ENCODE measurements at places on chromosomes 2 and 18.

GRCh38 chr2:23425885-23426262 is 40.9 kb downstream of the KLHL29 start:
- no peak for DNase-seq

DNA sequence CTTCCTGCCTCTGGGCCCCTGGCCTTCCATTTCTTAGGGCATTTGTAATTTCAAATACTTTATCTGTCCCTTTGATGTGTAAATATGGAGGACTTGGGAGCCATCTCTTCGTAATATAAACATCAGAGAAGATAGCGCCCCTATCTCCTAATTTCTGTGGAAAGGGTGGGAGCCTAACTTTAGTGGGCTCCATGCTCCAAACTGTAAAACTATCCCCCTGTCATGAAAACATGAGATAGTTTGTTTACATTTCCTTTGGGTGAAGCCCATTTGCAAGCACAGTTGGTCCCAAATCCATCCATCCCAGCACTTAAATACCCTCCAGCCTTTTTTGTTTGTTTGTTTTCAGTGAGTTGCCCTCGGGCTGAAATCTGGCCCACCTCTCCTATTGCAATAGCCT is 782.6 kb upstream of the FSHR start:
- no peak for DNase-seq

DNA sequence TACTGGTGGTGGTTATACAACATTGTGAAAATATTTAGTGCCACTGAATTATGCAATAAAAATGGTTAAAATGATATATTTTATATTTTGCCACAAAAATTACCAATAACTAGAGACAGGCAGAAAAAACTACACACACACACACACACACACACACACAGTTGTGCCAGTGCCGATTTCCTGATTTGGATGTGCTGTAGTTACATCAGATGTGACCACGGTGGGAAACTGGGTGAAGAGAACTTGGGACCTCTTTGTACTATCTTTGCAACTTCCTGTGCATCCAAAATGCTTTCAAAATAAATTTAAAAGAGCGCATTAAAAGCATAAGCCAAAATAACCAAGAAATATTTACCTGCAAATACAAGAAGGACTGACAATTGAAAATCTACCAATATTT is 61.6 kb upstream of the CCBE1 start:
- DNase-seq, result no peak

DNA sequence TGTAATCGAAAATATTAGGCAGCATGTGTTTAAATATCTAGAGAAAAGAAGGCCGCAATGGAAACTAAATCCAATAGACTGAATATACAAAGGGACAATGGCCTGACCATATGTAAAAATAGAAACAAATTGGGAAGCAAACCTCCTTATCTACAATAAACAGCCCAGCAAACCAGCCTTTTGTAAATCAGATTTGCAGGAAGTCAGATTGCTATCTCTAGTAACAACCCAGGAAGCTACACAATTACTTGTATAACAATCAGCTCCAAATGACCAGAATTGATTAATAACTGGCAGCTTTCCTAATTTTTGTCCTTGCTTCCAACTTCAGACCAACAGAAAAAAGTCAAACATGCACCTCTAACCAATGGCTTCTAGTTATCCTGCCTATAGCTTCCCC is 860.0 kb downstream of the CPS1 start:
- DNase-seq, result no peak

- DNase-seq, result no peak
Observed at GRCh38 chr2:134289225-134289624, 35.4 kb downstream of the MGAT5 start.

GRCh38 chr2:20174410-20174809 is 50.5 kb downstream of the SDC1 start:
- DNase-seq, result no peak

GRCh38 chr2:29618024-29618423 is 303.4 kb downstream of the ALK start:
- no peak for DNase-seq

DNA sequence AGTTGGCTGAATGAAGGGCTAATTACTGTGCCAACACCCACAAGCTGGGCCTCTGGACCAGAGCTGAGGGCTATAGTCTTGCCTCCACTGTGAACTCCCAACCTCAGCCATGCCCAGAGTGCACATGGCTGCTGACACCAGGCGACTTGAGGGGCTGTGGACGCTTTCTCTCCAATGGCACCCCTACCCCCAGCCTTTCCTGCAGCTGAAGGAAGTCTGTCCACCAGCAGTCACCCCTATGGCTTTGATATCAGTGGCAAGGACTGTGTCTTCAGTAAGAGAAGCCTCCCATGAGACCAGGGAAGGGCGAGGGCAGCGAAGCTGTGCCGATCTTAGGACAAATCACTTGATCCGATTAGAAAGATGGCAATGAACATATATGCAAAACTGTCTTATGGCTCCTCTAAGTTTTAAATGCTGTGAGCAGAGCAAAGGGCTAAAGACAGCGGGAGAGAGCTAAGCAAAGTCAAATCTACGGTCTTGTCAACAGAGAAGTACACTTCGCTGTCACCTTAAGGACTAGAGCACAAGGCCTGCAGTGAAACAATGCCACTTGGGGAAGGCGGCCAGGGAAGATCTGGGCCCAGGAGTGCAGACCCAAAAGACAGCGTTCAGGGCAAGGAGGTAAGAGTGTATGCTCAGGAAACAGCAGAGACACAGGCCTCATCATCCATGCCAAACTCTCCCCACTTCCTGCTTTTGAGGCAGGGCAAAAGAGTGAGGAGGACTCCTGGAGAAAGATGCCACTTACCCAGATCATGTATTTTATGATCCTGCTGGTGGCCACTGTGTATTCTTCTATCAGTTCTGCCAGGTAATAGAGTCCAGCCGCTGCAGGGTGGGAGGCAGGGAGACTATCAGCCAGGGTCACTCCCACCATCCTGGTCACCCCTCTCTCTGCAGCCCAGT is 1.5 kb downstream of the TEX261 start:
- no peak for DNase-seq

GRCh38 chr2:22656426-22656825 is 728.6 kb upstream of the KLHL29 start:
- DNase-seq, result no peak

GRCh38 chr18:45291621-45292615 is 323.4 kb upstream of the SLC14A2 start:
- no peak for DNase-seq

- DNase-seq, result no peak
Observed at GRCh38 chr2:70961648-70961994, 16.8 kb upstream of the ANKRD53 start.

DNA sequence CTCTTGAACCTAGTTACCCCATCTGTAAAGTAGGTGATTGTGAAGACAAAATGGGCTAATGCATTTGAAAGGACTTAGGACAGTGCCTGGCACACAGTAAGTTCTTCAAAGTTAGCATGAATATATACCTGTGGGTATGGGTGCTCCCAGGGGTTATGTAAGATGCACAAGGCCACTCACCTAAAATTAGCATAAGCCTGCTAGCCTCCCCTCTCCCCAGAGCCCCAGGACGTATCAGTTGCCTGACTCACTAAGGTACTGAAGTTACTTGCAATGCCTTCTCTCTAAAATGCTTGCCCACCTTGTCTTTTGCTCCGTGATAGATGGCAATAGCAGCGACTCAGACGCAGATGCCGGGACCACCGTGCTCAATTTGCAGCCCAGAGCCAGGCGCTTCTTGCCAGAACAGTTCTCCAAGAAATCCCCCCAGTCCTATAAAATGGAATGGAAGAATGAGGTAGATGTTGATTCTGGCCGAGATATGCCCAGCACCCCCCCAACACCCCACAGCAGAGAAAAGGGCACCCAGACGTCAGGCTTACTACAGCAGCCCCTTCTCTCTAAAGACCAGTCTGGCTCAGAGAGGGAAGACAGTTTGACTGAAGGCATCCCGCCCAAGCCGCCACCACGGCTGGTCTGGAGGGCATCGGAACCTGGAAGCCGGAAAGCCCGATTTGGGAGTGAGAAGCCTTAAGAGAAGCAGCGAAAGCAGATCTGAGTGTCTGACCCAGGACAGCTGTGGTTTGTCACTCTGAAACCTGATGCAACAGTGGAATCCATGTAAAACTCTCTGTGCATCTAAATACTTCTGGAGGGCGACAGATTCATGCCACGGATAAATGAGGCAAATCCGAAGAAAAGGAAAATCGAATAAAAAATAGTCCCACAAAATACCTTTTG is 53.8 kb upstream of the TMEM182 start:
- DNase-seq, result no peak

GRCh38 chr2:181454686-181455450 is 2.3 kb upstream of the ITGA4 start:
- DNase-seq, result no peak

- DNase-seq, result no peak
Observed at GRCh38 chr2:125564471-125564870, 1091.5 kb upstream of the GYPC start.

DNA sequence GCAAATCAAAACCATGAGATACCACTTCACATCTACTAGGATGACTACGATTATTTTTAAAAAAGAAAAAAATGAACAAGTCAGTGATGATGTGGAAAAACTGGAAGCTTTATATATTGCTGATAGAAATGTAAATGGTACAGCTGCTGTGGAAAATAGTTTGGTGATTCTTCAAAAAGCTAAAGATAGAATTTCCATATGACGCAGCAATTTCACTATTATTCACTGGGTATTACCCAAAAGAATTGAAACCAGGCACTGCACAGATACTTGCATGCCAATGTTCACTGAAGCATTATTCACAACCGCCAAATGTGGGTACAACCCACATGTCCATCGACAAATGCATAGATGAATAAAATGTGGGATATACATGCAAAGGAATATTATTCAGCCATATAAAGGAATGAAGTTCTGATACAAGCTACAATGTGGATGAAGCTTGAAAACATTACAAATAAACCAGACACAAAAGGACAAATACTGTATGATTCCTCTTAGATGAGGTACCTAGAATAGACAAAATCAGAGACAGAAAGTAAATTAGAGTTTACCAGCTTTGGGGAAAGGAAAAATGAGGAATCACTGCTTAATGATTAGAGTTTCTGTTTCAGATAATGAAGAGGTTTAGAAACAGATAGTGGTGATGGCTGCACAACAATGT is 11.1 kb downstream of the RTTN start:
- peak; percentile 90 for DNase-seq

DNA sequence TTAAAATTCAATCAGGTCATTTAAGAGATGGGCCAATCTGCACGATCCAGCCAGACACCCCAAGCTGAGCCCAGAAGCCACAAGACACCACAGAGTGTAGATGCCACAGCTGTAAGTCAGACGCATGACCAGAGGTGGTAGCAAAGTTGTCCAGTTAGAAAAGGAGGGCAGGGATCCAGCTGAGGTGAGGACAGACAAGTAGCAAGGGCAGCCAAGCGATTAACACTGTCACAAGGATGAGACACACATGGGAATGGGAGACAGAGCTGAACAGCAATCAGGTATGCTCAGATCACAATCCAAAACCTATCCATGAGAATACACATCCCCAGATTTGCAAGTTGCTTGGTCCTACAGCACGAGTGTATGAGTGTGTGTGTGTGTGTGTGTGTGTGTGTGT is 143.4 kb upstream of the STK17B start:
- DNase-seq, result no peak

DNA sequence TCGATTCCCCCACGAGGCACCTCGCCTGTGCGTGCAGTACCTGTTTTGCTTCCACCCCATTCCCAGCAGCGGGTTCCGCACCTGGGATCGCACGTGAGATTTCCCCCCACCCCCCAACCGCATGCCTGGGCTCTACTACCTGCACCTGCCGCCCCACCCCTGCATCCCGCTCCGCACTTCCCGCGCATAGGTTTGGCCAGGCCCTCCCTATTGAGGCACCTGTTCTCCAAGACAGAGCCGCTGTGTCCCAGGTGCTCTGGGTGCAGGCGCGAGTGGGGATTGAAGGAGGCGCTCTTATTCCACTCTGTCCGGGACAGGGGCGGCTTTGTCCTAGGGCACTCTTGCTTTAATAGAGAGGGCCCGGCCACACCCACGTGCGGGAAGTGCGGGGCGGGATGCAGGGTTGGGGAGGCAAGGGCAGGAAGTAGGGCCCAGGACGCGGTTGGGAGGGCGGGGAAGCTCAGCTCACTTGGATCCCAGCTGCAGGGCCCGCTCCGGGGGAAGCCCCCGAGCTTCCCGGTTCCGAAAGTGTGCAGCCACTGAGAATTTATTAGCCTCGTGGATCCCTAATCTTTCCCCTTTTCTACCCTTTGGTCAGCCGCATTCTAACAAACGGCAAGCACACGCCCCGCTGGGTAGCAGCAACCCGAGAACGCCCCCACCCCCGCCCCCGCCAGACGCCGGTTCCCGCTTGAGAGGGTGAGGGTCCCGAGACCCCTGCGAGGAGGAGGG is 670 bp upstream of the MOCOS start:
- DNase-seq, result no peak

GRCh38 chr18:9488538-9488937 is 13.2 kb downstream of the RALBP1 start:
- no peak for DNase-seq

DNA sequence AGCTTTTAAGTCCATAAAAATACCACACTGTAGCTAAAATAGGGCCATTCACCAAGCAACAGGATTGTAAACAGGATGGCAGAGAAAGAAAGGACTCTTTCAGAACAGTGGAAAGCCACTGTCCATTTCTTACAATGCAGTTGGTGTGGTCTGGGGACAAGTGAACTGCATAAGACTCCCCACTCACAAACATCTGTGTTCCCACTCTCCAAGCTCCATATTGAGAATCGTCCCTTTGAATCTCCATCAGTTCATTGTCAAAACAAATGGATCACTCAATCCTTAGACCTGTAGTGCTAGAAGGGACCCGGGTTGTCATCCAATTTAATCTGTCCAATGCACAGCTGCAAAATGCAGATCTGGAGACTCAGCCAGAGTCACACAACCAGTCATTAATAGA is 347.4 kb upstream of the KLHL29 start:
- DNase-seq, result no peak

DNA sequence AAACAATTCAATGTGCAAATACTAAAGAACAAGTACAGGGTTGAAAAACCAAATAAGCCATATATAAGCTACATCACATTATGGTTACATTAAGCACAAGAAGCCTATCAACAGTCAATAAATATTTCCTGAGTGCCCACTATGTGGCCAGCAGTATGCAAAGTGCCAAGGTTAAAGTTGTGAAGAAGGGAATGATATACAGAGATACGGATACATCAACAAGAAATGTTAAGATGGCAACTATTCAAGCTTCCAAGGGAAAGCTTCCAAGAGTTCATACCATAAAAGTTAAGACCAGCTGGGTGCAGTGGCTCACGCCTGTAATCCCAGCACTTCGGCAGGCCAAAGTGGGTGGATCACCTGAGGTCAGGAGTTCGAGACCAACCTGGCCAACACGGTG is 14.0 kb downstream of the DYM start:
- no peak for DNase-seq

GRCh38 chr2:69969991-69970390 is 8.6 kb upstream of the ASPRV1 start:
- no peak for DNase-seq

GRCh38 chr2:239466755-239467271 is 66.0 kb upstream of the HDAC4 start:
- no peak for DNase-seq

GRCh38 chr2:121167411-121167810 is 117.6 kb downstream of the TFCP2L1 start:
- DNase-seq, result no peak

GRCh38 chr18:13232086-13232917 is 13.7 kb downstream of the LDLRAD4 start:
- no peak for DNase-seq
